ENCODE measurements at places on chromosomes 7 and 10. TPM values are rescaled to one million over a fixed set of nuclear protein-coding genes. Genes with fewer than 3 reads are reported as not detected.

The CDC14C gene
- polyA plus RNA-seq: not detected

The CACNB2 gene
- polyA plus RNA-seq: 8.9 TPM

The ACSM6 gene
- polyA plus RNA-seq: not detected

The ADCY1 gene
- 0.46 TPM for polyA plus RNA-seq

The OPN4 gene
- 0.29 TPM for polyA plus RNA-seq

The HOXA7 gene
- not detected for polyA plus RNA-seq

DNA sequence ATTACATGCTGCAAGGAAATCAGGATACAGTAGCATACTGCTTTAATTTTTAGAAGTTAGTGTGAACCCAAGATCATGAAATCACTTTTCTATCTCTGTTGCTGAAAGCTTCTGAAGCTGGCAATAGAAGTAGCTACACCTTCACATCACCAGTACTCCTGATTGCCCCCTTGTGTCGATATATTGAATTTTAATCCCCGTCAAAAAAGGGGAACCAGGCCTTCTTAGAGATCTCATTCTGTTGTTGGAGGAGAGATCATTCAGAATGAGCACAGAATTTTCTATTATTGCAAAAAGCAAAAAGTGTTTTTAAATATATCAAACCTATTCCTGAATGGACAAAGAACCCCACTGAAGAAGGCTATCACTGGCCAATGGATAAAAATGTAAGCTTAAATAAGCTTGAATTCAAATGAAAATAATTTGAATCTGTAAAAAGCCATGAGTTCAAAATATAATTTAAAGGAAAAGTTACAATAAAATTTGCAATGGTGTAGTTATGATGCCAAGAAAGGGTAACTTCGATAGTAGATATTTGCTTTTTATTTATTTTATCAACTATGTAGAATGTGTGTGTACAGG is 39.7 kb upstream of the TEX47 start:
- DNase-seq: no peak
- no peak overlapping the region for H3K4me3 ChIP-seq
- H3K27ac ChIP-seq: no peak overlapping the region
- no peaks in the 10 kb centered on the region for H3K4me1 ChIP-seq
- no peaks in the 10 kb centered on the region for H3K27me3 ChIP-seq

DNA sequence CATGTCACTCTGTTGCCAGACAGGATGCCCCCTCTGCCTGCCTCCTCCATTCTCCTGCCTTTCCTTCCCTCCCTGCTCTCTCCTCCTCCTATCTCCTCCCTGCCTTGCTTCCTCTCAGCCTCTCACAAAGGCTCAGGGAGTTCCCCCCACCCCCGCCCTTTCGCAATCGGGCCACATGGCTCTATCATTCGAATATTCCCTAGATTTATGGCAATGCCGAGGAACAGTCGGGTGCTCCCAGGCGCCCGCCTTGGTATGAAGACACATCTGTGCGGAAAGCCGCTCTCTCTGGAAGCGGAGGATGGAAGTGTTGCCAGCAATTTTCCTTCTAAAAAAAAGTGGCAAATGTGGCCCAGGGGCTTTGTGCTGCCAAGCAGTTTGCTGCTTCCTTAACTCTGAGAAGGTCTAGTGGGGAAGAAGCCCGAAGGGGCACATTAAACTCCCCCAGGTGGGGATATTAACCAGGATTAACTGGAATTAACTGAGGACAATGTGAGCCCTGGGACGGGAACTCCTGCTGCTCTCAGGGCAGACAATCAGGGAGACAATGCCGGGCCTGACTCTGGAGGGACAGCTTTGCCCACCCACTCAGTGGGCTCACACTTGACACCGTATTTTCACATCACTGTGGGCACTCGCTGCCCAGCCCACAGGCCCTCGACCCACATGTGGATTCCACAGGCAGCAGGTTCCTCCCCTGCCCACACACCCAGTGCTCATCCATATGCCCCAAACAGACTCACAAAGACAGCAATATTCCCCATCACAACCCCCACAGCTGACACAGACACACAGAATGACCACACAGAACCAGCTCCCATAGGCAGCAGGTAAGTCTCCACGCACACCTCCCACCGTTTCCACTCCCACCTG is 88.4 kb upstream of the SMNDC1 start:
- H3K4me1 ChIP-seq: peaks cover 33% of the 10 kb centered on the region
- H3K27me3 ChIP-seq: no peaks in the 10 kb centered on the region
- DNase-seq: no peak
- no peaks in the 10 kb centered on the region for H3K36me3 ChIP-seq
- no peak overlapping the region for H3K27ac ChIP-seq
- H3K4me3 ChIP-seq: no peak overlapping the region

DNA sequence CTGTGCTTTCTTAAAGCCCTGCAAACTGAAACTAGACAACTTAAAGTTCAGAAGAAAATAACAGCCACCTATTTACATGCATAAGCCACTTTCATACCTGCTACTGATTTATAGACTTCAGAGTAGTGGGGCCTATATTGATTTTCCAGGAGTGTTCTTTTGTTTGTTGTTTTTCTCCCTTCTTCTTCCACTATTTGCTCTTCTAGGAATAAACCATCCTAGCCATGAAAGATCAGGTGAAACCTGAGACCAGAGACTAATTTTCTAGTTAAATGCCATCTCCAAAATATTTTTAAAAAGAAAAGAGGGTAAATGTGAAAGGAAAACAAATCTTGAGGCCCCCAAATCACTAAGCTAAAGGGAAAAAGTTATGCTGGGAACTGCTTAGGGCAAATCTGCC is 72.4 kb upstream of the C1GALT1 start:
- no peak for DNase-seq
- no peak overlapping the region for H3K27ac ChIP-seq

DNA sequence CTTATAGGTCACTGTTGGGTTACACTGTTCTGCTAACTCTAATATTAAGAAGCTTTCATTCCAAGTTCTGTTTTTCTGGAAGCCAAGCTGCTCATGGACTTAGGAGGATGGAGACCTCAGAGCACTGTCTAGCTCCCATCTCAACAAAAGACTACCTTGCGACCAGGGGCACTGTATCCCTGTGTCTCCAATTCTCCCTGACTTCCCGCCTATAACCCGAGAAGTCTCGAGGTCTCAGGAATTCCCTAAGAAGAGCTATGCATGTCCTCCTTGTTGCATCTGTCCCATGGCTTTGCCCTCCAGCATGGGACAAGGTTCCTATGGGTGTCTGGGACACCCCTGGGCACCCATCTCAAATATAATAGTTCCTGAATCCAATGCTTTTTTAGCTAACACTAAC is 31.2 kb downstream of the BTBD16 start:
- H3K36me3 ChIP-seq: no peaks in the 10 kb centered on the region

DNA sequence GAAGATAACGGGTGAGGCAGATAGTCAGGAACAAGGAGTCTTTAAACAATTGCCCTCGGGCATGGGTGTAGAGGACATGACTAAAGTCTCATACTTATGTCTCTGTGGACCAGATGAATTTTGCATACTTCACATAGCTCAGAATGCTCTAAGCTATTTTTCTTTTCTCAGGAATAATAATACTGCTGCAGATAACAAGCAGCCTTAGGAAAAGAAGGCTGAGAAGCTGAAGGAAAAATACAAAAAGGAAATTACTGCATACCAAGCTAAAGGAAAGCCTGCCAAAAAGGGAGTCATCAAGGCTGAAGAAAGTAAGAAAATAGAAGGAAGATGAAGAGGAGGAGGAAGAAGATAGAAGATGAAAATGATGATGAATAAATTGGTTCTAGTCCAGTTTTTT is 13.4 kb upstream of the ERCC6 start:
- DNase-seq: no peak
- H3K27me3 ChIP-seq: no peaks in the 10 kb centered on the region
- H3K4me3 ChIP-seq: no peak overlapping the region
- H3K36me3 ChIP-seq: no peaks in the 10 kb centered on the region
- no peaks in the 10 kb centered on the region for H3K4me1 ChIP-seq

GRCh38 chr10:81866753-81867152 is 8.2 kb upstream of the NRG3 start:
- no peak overlapping the region for H3K27ac ChIP-seq
- peak; percentile 16 for DNase-seq
- H3K36me3 ChIP-seq: no peaks in the 10 kb centered on the region
- H3K27me3 ChIP-seq: peaks cover 3% of the 10 kb centered on the region

GRCh38 chr10:269440-270074 is 134.3 kb downstream of the ZMYND11 start:
- no peak overlapping the region for H3K27ac ChIP-seq
- no peak for DNase-seq
- no peaks in the 10 kb centered on the region for H3K4me1 ChIP-seq
- no peaks in the 10 kb centered on the region for H3K36me3 ChIP-seq

- H3K4me1 ChIP-seq: no peaks in the 10 kb centered on the region
- no peak for DNase-seq
- H3K4me3 ChIP-seq: no peak overlapping the region
- H3K27me3 ChIP-seq: peaks cover 43% of the 10 kb centered on the region
- no peak overlapping the region for H3K27ac ChIP-seq
- H3K36me3 ChIP-seq: no peaks in the 10 kb centered on the region
Measured at GRCh38 chr7:1197997-1198625, 34.6 kb upstream of the UNCX start.

GRCh38 chr10:27104919-27105318 is 4.6 kb upstream of the ANKRD26 start:
- no peaks in the 10 kb centered on the region for H3K27me3 ChIP-seq
- no peak overlapping the region for H3K27ac ChIP-seq
- H3K4me3 ChIP-seq: no peak overlapping the region
- H3K36me3 ChIP-seq: no peaks in the 10 kb centered on the region

Measured in heart right ventricle (tissue), 16 donors.